Fibroblast of lung (primary cell): ENCODE measurements at places on chromosomes 7 and 10. TPM values are rescaled to one million over a fixed set of nuclear protein-coding genes. Genes with fewer than 3 reads are reported as not detected.

EPHA1 gene
- under 0.01 and 0.26 TPM in 2 replicates for total RNA-seq

SEMA3E gene
- 1.5 and 2.0 TPM in 2 replicates for total RNA-seq

RNF32 gene
- total RNA-seq, result 2.6 and 2.8 TPM in 2 replicates

CHCHD1 gene
- 16.2 and 21.3 TPM in 2 replicates for total RNA-seq

DENND2A gene
- total RNA-seq, result 39.0 and 40.8 TPM in 2 replicates

OR6V1 gene
- not detected in 2 replicates for total RNA-seq

TMEM168 gene
- total RNA-seq, result 14.1 and 19.3 TPM in 2 replicates

BLNK gene
- total RNA-seq, result 0.33 and 0.51 TPM in 2 replicates

GIMAP2 gene
- total RNA-seq, result 13.9 and 16.2 TPM in 2 replicates

FZD1 gene
- 10.8 and 12.6 TPM in 2 replicates for total RNA-seq

ADIRF gene
- 119 and 142 TPM in 2 replicates for total RNA-seq

CLCN1 gene
- total RNA-seq, result under 0.01 TPM in 2 replicates

MACC1 gene
- 0.26 and 0.33 TPM in 2 replicates for total RNA-seq
